ENCODE measurements at places on chromosomes 12 and 14. TPM values are rescaled to one million over a fixed set of nuclear protein-coding genes. Genes with fewer than 3 reads are reported as not detected.

The SUSD6 gene
- 63.8 TPM for total RNA-seq

The RNF34 gene
- total RNA-seq = 36.5 TPM

DNA sequence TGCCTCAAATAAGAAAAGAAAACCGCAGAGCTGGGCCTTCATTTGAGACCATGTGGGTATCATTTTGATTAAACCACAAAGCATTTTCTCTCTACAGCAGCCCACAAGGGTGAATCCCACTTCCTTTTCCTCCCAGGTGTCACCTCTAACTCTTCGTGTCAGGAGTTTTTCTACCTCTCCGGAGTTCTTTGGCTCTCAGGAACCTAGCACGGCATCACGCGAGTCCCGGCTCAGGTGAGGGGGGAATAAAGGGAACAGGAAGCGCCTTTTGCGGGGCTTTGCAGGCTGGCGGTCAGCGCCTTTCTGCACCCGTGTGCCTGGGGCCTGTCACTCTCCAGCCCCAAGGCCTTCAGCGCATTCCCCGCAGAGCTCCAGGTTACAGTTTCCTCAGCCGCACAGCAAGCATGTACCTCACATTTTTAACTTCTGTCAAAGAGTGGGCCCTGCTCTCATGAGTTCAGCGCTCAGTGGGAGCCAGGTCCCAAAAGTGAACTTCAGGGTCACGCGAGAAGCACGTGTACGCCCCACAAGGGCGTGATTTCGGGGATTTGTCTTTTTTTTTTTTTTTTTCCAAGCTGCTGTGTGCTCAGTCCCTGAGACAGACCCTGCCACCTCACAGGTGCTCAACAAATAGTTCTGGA lies 740 bp upstream of the PRPF40B start:
- peaks cover 28% of the 10 kb centered on the region for H3K4me1 ChIP-seq
- H3K36me3 ChIP-seq = no peaks in the 10 kb centered on the region
- H3K27me3 ChIP-seq = peaks cover 28% of the 10 kb centered on the region
- DNase-seq = no peak

DNA sequence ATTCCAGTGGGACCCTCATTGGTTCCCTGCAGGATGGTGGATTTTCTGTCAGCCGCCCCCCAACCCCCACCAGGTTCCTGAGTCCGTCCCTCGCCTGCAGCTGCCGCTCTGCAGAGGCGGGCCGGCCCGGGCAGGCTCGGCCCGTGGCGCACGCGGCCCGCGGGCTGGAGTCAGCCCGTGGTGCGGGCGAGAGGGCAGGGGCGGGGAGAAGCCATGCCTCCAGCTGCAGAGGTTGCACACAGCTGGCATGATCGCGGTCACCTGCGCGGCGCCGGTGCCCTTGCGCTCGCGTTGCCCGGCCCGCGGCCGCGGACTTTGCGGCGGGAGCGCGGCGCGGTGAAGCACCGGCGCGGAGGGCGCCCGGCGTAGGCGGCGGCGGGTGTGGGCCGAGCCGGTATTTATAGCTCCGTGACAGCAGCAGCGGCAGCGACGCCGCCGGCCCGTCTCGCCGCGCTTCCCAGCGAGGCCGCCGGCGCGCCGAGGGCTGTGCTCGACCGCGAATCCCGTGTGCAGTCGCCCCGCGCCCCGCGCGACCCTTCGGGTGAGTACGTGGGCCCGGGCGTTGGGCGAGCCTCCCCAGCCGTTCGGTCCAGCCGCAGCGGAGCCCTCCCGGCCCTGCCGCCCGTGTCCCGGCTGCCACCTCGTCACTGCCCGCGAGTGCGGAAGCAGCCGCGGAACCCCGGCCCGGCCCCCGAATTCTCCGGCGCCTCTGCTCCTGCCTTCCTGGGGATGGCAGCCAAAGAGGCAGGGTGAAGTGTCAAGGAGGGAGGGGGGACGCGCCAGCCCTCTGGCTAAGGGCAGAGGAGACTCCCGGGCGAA lies at the start of gene TMEM117:
Gene TMEM117 (plus strand): TSS at position 426 of the 819 bp plus-strand sequence.
- H3K4me1 ChIP-seq = peaks cover 5% of the 10 kb centered on the region
- peak; percentile 65 for DNase-seq
- peak within 1 kb of the TSS; percentile 89 for H3K27ac ChIP-seq
- H3K36me3 ChIP-seq = no peaks in the 10 kb centered on the region
- no peaks in the 10 kb centered on the region for H3K27me3 ChIP-seq

The IGFBP6 gene
- total RNA-seq = 25.4 TPM

All from left lung (tissue), 14 donors.